Right lobe of liver (tissue), 6 donors: ENCODE measurements at places on chromosomes 13 and 19.
A peak's percentile ranks its signal among the peaks of the same experiment; 100 is the strongest.

- peak; percentile 35 for DNase-seq
Observed at GRCh38 chr19:566403-566802, 6.0 kb upstream of the BSG start.

- no peak for DNase-seq
Observed at GRCh38 chr19:8097681-8098567, 45.4 kb downstream of the CCL25 start.

DNA sequence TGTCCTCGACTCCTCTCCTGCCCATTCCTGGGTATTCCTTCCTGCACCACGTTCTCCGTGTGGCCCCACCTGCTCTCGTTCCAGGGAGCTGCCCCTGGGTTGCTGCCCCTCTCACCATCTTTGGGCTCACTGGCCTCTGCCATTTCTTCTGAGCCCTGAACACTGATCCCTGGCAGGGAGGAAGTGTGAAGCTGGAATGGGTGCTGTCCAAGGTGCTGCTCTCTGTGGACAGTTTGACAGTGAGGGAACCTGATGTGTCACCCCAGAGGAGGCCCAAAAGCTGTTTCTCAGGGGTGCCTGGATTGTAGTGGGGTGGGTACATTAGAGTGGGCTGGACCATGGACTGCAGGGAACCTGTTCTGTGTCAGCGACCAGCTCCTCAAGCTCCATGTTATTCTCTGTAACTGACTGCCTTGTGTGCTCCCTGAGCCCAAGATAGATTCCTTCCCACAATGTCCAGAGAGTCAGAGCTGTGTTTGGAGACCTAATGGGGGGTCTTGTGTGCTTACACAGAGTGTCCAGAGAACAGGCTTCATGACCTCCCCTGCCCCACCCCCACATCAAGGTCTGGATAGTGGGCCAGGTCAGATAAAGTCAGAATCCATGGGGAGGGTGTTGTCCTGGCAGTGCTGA, 7.2 kb upstream of the CEACAM8 start:
- DNase-seq = no peak

GRCh38 chr19:12133069-12133468, 7.1 kb downstream of the ZNF20 start:
- no peak for DNase-seq

DNA sequence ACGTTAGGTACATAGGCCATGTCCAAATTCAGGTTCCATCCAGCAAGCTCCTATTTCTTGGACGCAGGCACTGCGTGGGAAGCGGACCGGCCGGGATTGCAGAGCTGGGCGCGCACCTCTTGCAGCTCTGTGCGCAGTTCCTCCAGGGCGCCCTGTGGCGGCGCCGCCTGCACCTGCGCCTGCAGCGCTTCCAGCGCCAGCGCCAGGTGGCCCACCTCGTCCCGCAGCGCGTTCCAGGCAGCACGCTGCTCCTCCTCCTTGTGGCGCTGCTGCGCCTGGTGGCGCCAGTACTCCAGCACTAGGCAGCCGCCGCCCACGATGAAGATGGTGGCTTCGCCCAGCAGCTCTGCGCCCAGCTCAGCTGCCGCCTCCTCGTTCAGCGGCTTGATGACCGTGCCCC, 31.1 kb downstream of the OPA3 start:
- no peak for DNase-seq

DNA sequence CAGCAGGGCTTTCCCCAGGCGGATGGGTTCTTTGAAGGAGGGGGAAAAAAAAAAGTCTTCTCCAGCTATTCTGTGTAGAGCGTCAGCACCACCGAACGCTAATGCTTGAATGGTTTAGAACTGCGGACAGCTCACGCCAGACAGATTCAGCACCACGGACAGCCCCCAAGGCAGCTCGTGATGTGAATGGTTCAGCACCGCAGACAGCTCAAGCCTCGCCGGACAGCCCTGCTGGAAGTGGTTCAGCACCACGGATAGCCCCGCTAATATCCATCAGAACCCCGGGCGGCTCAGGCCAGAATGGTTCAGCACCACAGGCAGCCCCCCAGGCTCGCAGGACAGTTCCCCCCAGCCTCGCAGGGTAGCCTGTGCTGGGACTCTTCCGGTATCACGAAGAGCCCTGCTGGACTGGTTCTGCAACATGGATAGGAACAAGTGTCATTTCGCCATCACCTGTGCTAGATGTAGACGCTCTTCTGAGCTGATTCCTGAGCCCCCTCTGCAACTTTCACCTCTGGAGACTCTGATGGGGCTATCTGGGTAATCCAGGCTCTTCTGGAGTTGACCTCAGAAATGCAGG, 4.9 kb upstream of the SMIM17 start:
- DNase-seq = peak; percentile 54

GRCh38 chr13:40508127-40508526, 158.3 kb downstream of the FOXO1 start:
- DNase-seq = no peak

- DNase-seq = no peak
Observed at GRCh38 chr19:41626278-41626677, 596 bp downstream of the CEACAM4 start.

DNA sequence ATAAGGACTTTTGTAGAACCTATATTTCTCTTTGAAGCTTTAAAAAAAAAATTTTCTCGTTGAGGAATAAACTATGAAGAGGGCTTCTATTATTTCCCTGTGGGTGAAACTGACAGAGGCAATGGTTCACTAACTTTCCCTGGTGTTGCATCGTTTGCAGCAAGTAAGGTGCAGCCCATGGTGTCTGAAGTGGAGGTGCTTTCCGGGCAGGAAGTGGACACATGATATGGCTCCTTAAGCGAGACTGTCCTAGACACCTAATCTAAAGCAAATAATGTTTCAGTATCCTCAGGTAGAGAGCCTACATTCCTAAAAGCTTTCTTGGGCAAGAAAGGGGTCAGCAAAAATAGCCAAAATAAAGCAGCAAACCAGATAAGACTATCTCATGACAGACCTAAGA, 437.6 kb upstream of the ARGLU1 start:
- DNase-seq = no peak

GRCh38 chr13:21034603-21035191, 26.7 kb downstream of the LATS2 start:
- no peak for DNase-seq

GRCh38 chr13:66400292-66400691, 829.8 kb downstream of the PCDH9 start:
- no peak for DNase-seq

DNA sequence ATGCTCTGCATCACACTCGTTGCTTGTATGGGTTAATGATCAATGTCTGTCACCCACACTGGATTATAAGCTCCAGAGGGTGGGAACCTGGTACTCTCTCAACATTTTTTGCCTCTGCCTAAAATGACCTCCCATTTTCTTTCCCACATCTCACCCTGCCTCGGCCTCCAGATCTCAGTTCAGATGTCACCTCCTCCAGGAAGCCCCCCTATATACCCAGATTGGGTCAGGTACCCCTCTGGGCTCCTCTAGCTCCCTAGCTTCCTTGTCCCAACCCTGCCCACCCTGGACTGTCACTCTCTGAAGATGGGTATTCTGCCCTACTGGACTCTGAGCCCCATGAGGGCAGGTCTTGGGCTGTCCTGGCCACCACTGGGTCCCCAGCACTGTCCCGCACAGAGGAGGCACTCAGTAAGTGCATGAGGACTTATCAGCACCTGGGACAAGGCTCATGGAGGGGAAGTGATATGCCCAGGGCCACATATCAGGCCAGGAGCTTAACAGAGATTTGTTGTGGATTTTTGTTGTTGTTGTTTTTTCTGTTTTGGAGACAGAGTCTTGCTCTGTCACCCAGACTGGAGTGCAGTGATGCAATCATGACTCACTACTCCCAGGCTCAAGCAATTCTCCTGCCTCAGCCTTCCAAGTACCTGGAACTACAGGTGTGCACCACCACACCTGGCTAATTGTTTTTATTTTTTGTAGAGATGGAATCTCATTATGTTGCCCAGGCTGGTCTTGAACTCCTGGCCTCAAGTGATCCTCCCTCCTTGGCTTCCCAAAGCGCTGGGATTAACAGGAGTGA, 23.8 kb downstream of the PRKD2 start:
- DNase-seq = no peak

DNA sequence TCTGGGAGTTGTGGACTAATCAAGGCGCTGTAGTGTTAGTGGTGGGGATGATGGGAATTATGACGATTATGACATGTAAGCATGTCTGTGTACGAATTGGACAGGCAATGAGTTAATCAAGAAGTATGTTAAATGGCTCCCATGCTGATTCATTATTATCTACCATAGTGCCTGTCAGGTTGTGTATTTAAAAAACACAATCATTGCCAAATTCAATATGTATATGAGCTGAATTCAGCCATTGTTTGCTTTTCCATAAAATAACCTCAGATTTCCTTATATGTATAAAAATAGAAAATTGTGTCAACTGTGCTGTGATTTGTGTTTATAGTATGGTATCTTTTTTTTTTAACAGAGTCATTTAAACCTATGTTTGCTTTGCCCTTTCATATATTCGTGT, 37.1 kb downstream of the PCCA start:
- DNase-seq = no peak

DNA sequence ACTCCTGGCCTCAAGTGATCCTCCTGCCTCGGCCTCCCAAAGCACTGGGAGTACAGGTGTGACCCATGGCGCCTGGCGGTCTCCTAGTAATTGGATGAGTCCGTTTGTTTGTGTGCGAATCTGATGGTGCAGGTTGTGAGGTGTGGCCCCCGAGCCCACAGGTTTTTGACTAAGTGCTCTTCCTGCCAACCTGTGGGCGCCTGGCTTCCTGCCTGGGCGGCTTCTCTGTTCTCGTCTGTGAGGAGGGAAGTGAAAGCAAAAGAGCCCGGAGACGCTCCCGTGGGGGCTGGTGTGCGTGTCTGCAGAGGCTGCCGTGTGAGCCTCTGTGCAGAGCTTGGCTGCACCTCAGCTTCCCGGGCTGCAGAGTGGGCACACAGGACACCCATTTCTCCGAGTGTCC, 10.0 kb downstream of the ARHGAP45 start:
- peak; percentile 81 for DNase-seq

DNA sequence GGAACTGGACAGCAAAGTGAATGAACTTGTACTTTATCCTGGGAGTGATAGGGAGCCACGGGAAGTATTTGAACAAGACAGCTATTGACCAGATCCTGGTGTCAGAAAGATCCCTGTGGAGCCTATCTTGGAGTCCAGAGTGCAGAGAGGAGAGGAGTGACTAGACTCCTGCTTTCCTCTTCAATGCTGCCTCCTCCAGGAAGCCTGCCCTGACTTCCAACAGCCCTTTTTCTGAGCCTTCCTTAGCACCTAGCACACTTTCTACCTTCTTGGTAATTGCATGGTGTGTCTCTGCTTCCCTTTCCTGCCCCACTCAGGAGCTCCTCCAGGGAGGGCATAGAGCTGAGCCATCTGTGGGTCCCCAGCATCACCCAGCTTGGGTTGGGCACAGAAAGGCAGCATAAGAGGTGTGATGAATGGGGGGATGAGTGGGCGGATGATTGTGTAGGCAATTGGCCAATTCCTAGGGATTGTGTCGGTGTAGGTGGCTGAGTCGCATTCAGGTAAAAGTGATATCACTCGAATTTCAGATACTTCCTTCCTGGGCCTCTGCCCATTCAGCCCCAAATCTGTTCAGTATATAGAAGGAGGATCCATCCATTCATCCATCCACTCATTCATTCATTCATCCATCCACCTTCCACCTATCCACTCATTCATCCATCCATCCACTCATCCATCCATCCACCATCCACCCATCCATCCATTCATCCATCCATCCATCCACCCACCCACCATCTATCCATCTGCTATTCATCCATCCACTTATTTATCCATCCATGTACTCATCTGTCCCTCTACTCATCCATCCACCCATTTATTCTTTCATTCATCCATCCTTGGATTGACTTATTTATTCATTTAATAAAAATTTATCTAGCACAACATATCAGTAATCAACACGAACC, 26.9 kb downstream of the CYP4F22 start:
- DNase-seq = no peak

- no peak for DNase-seq
Observed at GRCh38 chr19:3914199-3914598, 18.7 kb upstream of the NMRK2 start.

GRCh38 chr13:36323408-36323807, 22.8 kb downstream of the SPART start:
- DNase-seq = no peak

DNA sequence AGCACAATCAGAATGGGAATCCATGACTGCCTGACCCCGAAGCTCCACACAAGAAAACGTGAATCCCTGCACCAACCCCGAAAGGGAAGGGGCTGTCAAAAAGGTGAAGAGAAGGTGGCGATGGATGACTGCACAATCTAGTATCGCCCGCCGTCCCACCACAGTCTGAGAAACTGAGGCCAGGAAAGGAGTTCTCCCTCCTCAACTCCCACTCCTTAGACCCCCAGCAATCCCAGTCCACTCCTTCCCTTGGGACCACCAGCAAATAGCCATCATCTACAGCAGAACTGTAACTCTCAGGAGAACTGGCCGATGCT, 451 bp downstream of the NOSIP start:
- DNase-seq = no peak

GRCh38 chr19:31511696-31512095, 162.5 kb upstream of the TSHZ3 start:
- no peak for DNase-seq

DNA sequence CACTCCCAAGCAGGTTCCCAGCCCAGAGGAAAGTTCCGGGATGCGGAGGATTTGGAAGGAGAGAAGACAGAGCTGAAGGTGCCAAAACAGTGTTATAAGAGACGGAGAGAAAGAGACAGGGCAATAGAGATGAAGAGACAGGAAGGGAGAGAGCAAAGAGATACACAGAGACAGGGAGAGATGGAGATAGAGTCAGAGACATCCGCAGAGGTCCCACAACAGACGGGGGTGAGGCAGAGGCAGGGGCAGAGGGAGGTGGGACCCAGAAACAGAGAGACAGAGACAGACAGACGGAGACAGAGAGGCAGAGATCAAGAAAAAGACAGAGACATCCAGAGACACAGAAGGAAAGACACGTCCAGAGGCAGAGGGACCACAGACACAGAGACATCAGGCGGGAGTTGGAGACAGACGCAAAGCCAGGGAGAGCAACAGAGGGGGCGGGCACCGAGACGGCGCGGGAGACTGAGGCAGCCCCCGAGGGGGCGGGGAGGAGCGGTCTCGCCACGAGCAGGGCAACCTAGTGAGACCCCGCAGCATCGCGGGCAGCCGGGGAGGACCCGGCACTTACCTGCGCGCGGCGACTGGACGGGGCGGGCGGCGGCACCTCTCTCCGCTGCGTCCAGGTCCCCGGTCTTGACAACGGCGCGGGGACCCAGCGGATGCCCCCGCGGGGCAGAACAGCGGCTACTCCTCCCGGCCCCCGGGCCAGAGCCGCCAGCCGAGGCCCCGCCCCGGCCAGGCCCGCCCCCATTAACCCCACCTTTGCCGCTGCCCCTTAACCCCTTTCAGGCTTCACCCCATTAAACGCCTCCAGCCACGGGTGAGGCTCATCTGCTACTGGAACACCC, at the start of gene GPR4:
GPR4 (minus strand) TSS at position 689 of the 851 bp plus-strand sequence. CDS start 10,346 bp downstream, outside the sequence.
- peak; percentile 40 for DNase-seq

DNA sequence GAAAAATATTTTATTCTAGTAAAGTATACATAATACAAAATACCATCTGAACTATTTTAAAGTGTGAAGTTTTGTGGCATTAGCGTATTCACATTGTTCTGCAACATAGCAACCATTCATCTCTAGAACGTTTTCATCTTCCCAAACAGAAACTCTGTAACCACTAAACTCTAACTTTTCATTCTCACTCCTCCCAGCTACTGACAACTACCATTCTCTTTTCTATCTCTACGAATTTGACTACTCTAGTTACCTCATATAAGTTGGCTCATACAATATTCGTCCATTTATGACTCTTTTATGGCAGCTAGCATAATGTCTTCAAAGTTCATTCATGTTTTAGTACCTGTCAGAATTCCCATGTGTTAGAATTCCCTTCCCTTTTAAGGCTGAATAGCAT, 150.5 kb upstream of the MIR17HG start:
- no peak for DNase-seq

GRCh38 chr13:80151016-80151415, 189.9 kb downstream of the SPRY2 start:
- DNase-seq = no peak
